ENCODE measurements at places on chromosomes 6 and 20.

DNA sequence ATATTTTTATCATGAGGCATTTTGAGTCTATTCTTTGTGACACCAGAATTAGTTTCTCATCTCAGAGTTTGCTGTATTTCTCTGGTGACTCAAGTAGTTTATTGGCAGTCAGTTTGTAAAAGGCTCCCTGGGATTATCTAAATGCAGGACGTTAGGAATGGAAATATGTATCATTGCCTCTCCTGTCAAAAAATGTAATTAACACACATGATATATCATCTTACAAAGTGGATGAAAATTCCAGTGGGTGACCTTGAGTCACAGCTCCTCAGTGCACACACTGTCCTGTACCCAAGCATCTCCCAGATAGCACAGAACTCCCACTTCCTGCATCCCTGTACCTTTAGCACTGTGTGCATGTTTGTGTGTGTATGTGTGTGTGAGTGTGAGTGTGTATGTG, 258.6 kb downstream of the LAMA2 start:
- DNase-seq: no peak

- no peak for DNase-seq
Measured at GRCh38 chr20:58168843-58169242, 59.6 kb downstream of the ANKRD60 start.

GRCh38 chr6:42742116-42742894, 3.6 kb downstream of the TBCC start:
- no peak for DNase-seq

- DNase-seq: peak; percentile 75
Measured at GRCh38 chr6:143060806-143061596, at the start of gene AIG1. Gene AIG1 (plus strand): TSS chr6:143060889. CDS start chr6:143060926, 37 bp downstream.

DNA sequence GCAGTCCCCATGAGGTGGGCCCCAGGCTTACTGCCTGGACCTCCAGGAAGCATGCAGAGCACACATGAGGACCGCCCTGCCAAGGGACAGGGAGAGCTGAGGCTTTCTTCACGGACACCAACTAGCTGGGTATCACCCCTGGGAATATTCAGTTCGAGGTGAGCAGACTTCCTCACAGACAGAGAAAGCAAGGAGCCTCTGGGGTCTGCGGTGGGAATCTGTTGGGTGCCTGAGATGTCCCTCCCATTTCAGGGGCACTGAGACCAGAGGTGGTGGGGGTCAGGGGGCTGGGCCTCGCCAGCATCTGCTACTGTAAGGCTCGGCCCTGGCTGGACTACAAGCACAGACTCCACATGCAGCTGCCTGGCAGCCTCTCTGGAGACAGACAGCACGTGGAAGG, 74.3 kb upstream of the SYNDIG1 start:
- DNase-seq: no peak

- no peak for DNase-seq
Measured at GRCh38 chr6:45555981-45556771, 178.4 kb upstream of the SUPT3H start.

All from mesendoderm (in vitro differentiated cells).